ENCODE measurements at places on chromosomes 2 and 18.
A peak's percentile ranks its signal among the peaks of the same experiment; 100 is the strongest.

DNA sequence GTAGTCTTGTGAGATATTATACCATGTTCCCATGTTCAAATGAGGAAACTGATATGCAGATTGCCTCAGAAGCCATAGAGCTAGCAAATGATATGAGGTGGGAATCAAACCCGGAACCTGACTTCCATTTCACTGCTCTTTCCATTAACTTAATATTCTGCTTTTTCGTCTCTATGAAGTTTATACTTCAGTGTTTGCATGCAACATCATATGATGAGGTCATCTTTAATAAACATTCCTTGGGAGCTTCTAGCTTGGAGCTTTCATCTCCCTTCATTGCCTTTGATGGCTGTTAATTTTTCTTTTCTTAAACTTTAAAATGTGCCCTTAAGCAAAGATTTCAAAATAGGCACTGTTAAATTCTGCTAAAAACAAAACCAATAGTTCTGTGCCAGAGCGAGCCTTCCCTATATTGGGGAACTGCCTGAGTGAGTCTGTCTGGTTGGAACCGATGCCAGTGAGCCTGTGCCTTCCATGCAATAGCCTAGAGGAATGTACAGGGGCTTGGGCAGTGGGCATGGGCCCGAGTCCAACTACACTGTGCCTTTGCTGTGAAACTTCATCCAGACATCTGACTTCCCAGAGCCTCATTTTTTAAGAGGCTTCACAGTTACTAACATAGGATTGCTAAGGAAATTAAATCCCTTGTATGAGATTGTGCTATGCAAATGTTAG, 91.1 kb upstream of the TMEM200C start:
- no peak for DNase-seq

GRCh38 chr18:68991286-68991685, 193.4 kb downstream of the CCDC102B start:
- no peak for DNase-seq

DNA sequence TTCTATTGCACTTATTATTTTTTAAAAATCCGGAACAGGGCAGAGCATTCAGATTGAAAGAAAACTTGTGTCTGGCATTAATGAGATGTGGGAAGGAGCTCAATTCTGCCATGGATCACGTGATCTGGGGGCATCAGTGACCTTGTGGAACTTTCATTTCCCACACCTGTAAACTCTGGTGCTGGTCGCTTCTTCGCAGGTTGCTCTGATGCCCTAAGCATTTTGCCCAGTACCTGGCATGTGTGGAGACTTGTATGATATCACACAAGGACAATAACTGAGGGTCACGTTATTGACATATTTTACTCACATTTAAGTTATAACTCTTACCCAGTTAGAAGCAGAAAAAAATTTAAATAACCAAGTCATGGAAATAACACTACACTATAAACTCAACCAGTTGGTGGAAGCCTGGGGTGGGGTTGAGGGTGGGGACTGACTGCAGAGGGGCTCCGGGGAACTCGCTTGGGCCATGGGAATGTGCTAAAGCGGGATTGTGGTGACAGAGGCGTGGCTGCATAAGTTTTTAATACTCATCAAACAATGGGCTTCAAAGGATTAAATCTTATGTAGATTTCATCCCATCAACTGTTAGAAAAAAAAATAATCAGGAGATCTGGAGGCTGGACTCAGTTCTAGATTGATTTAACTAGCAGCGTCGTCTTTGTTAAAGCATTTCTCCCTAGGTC, 36.5 kb downstream of the ST3GAL5 start:
- DNase-seq = no peak

GRCh38 chr2:237026981-237027711, 58.5 kb upstream of the COPS8 start:
- peak; percentile 87 for DNase-seq

DNA sequence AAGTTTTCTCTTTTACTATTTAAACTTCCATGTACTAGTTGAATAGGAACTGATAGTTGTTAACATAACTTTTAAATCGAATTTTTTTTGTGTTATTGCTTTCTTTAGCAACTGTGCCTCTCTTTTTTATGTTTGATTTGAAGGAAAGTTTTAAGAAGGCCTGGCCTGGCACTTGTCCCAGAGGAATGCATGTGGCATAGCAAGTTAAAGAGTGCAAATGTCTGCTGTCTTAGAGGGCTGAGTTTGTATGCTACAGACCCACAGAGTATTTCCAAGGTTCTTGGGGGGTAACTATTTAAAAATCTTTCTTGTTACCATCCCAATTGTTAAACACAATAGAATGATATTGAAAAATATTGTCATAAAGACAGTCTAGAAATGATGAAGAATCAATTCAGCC, 47.0 kb downstream of the MTCL1 start:
- DNase-seq = no peak

- no peak for DNase-seq
These were observed 17.3 kb downstream of the EN1 start for GRCh38 chr2:118830118-118830517.

- DNase-seq = no peak
These were observed 259.0 kb upstream of the ERBB4 start for GRCh38 chr2:212797484-212798205.

DNA sequence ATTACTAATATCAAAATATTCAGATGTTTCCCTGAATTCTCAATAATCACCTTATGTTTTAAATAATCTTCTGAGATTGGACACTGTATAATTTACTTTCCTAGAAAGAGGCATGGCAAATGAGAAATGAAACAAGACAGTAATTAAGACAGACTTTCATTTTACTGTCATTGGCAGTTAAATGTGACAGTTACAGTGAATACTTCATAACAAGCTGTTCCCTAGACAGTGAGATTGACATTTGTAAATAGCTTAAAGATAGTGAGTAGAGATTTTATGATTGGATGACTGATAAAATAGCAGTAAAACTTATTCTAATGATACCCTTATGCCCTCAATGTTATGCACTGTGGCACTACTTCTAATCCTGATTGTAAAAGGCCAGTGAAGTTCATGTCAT, 524.9 kb upstream of the TMEFF2 start:
- no peak for DNase-seq

DNA sequence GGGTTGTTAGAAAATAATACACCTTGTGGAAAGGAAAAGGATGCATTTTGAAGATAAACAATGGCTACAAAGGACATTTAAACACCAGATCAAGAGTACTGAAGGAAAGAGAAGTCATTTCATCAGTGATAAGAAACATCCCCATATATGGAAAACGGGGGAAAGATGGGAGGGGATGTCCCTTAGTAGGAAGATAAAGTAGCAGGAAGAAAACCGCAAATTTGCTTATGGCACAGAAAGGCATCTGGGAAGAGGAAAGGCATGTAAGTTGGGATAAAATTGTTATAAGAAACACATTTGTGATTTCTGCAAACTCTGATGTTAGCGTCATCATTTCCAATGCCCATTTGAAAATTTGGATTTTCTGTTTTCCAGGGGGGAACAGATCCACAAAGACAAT, 10.5 kb upstream of the LYPD1 start:
- no peak for DNase-seq

- peak; percentile 72 for DNase-seq
These were observed 95.6 kb downstream of the GALNT3 start for GRCh38 chr2:165698444-165698884.

DNA sequence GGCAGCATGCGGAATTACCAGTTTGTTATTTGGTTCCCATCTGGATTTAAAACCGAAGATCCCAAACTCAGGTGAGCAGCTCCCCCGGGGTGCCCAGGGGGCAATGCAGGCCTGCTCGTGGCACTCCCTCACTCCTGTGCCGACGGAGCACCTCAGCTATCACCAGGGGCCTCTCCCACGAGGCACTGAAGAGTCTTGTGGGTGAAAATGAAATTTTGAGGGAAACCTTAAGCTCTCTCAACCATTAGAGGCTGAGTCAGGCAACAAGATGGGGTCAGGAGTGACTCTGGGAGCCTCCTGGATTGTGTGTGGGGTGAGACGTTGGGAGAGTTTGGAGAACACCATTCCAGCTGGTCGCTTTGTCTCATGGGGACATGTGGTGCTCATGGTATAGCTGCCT, 189.0 kb downstream of the PRKCE start:
- no peak for DNase-seq

GRCh38 chr2:132715386-132716351, 45.7 kb upstream of the LYPD1 start:
- DNase-seq = no peak

DNA sequence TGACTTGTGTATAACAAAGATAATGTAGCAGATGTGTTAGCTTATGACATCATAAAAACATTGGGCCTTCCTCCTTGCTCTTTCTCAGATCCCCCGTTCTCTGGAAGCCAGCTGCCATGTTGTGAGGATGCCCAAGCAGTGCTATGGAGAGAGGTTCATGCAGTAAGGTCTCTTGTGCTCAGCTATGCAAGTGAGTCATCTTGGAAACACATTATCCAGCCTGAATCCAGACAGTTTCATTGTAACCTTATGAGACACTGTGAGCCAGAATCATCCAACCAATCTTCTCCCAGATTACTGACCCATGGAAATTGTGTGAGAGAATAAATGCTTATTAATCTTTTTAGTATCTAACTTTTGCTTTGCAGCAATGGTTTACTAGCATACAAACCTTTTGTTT, 60.8 kb downstream of the ST6GAL2 start:
- no peak for DNase-seq

DNA sequence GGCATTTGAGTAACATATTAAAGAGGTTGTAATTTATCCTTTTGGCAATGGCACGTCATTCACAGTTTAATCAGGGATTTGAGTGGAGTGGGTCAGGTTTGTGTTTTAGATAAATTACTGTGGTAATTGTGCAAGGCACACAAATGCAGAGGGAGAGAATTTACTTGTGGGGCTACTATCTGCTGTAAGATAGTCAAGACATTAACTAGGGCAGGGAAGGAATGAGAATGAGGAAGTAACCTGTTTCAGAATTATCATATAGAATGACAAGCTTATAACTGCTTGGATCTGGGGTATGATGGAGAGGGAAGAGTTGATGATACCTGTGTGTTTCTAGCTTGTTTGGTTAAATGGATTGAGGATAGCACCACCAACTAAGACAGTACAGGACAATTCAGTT, 58.9 kb upstream of the ZSWIM2 start:
- DNase-seq = no peak

GRCh38 chr2:137566387-137566786, 397.9 kb upstream of the HNMT start:
- DNase-seq = no peak

DNA sequence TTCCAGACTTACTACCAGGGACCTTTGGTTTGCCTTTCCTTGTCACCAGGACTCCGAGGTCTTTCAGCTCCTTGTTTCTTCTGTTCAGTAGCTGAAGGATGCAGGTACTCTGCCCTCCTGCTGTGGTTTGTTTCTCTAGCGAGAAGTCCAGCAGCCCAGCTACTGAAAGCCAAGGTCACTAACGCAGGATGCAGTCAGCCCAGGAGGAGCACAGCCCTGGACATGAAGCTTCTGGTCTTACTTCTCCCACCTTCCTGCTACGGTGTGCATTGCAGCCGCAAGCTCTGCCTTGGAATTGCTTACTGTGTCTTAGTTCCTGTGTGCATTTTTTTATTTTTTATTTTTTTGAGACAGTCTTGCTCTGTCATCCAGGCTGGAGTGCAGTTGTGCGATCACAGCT, 62.4 kb downstream of the DGKD start:
- no peak for DNase-seq

DNA sequence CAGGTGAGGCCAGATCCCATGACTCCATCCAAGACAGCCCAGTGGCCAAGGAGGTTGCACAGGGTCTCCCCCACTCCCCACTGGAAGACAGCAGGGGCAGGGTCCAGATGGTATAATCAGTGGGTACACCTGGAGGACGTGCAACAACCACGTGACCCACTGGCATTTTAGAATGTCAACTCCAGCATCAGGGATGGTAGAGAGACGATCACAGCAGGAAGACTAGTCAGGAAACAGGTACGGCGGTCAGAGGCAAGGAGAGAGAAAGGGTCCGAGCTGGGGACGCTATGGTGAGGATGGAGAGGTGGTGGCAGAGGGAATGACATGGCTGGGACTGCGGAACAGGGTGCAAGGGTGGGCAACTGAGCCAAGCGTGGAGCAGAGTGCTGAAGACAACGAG, 23.0 kb downstream of the SERTAD2 start:
- DNase-seq = no peak

DNA sequence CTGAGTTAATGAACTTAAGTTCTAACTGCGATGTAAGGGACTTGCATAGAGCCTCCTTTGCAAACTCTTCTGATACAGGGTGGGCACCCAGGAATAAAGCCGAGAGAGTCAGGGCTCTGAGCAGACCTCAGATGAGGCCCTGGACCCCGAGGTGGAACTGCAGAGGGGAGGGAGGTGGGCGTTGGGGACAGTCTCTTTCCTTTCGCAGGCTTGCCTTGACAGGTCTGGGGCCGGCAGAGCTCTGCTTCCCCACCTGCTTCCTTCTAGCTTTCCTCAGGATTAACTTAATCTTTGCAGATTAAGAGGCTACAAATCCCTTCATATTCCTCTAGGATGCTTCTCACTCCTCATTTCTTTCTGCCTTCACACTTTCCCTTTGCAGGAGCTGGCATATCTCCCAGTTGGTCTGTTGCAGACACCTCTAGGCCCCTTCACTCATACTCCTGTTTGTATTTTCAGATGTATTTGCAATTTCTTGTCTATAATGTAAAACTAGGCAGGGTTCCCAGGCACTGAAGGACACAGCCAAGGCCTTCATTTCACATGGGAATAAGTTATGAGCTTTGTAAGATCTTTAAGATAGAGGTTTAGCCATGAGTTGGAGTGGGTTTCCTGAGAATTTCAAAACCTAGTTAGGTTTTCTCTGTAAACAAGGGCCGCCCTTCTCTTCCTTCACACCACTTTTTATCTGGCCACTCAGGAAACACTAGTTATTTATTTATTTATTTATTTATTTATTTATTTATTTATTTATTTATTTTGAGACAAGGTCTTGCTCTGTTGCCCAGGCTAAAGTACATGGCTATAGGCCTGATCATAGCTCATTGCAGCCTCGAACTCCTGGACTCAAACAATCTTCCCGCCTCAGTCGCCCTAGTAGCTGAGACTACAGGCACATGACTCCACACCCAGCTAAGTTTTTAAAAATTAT, 70.9 kb downstream of the MTCL1 start:
- no peak for DNase-seq

DNA sequence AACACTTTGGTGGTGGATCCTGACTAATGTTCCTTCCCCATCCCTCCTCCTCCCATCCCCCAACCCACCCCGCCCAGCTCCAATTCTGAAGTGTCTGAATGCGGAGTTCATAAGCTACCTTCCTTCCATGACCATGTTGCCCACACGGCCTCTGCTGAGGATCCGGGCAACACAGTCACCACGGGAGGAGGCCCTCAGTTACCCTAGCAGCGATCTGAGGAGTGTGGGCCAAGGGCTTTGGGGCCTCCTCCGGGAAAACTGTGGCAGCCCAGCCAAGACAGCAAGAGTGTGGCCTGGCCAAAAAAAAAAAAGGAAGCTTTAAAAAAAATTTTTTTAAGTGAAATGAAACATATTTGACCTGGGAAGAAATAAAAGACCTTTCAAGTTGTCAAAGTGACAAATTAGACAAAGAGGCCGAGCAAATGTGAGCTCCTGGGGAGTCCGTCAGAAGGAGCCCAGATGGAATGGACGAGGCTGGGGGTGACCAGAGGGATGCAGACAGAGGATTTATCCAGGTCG, 169.0 kb upstream of the PKDCC start:
- DNase-seq = no peak

GRCh38 chr2:156890529-156891148, 366.9 kb upstream of the GALNT5 start:
- peak; percentile 10 for DNase-seq
